ENCODE measurements at places on chromosomes 3 and 15.
A peak's percentile ranks its signal among the peaks of the same experiment; 100 is the strongest.

GRCh38 chr3:33629219-33629618, 88.8 kb downstream of the CLASP2 start:
- DNase-seq: no peak

DNA sequence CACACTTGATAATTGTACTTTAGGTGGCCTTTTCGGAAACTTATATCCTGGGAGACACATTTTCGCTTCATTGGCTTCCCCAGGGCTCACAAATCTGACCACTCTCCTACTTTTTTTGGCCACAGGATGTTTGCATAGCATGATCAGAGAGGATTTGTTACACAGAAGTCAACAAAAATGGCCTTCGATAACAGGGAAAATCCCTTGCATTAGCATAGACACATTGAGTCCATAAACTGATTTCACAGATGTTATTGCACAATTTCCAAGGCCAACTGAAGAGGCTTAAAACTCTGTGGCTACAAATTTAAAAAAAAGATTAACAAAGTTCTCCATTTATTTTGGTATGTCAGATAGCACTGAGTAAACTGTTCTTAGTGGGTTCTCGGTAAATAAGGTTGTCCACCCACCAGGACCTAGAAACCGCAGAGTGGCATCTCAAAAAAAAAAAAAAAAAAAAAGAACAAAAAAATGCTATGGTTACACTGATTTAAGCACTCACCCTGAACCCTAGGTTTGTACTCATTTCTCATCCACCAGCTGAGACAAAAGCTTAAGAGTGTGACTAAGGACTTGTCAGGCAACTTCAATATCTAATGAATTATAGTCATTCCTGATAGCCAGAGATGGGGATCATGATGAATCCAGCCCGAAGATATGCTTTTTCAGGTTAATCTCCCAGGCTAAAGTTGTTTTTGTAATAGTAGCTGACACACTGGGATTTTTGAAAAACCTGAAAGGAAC, 188.9 kb upstream of the SYNPR start:
- DNase-seq: no peak

DNA sequence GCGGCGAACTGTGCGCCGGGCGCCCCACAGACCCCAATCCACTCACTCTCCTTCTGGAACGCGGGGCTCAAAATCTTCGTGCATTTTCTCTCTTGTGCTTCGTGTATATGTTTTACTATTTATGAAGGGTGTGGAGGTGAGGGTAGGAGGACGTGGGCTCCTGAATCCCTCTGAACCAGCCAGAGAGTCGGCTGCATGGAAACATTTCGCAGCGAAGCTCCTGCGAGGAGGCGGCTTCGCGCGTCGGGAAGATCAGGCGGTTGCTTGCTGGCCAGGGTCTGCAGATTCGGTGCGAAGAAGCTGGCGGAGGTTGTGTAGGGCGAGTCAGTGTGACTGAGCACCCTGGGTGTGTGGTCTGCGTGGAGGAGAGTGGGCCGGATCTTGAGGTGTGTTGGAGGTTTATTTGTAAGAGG, 1.1 kb downstream of the CNTN4 start:
- no peak for DNase-seq

DNA sequence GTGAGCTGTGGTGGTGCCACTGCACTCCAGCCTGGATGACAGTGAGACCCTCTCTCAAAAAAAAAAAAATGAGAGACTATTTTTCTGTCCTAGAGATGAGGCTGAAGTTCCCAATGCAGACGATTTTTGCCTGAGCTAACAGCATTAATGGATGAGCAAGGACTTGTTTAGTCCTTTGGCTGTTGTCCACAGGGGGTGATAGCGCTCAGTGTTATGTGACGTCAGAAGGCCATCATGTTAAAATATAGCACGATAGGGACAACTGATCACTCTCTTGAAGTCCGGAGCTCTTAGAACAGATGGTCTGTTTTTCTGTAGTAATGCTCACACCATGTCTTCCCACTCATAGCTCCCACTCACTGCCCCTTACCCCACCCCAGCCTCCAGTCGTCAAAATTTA, 6.8 kb downstream of the TRNT1 start:
- no peak for DNase-seq

GRCh38 chr3:125148836-125149235, 63.7 kb downstream of the SLC12A8 start:
- no peak for DNase-seq

- peak; percentile 50 for DNase-seq
These were observed 3.0 kb downstream of the ALCAM start for GRCh38 chr3:105369500-105370371.
